Mononuclear cell (primary cell): ENCODE measurements at places on chromosomes 2 and 18. TPM values are rescaled to one million over a fixed set of nuclear protein-coding genes. Genes with fewer than 3 reads are reported as not detected.

BOLL gene
- 0.10 TPM for total RNA-seq

TP53I3 gene
- total RNA-seq = 5.6 TPM

VSNL1 gene
- not detected for total RNA-seq

C2orf76 gene
- total RNA-seq = 4.8 TPM

NR4A2 gene
- total RNA-seq = 83.3 TPM

GAL3ST2 gene
- 2.5 TPM for total RNA-seq

CD207 gene
- 0.10 TPM for total RNA-seq

COLEC11 gene
- not detected for total RNA-seq

SP110 gene
- 68.1 TPM for total RNA-seq

ABCA12 gene
- total RNA-seq = not detected

ITM2C gene
- total RNA-seq = 20.6 TPM

TNFAIP6 gene
- total RNA-seq = 11.1 TPM

PLGLB1 gene
- total RNA-seq = 2.7 TPM

MROH2A gene
- not detected for total RNA-seq

PRSS56 gene
- not detected for total RNA-seq

SANBR gene
- total RNA-seq = 4.4 TPM

PLGLB2 gene
- total RNA-seq = 0.52 TPM

XIRP2 gene
- total RNA-seq = 0.10 TPM

MEIS1 gene
- 4.9 TPM for total RNA-seq

CRYGC gene
- not detected for total RNA-seq

NT5DC4 gene
- total RNA-seq = not detected

CYBRD1 gene
- total RNA-seq = 7.5 TPM

DPYSL5 gene
- not detected for total RNA-seq
